ENCODE measurements at places on chromosomes 11 and 22. TPM values are rescaled to one million over a fixed set of nuclear protein-coding genes. Genes with fewer than 3 reads are reported as not detected.

Gene OR51E1
- total RNA-seq = not detected

Gene CTR9
- 23.2 TPM for total RNA-seq

Gene PATE4
- not detected for total RNA-seq

Gene MAPK11
- total RNA-seq = 0.49 TPM

Gene POU2AF1
- not detected for total RNA-seq

Gene TBC1D22A
- total RNA-seq = 16.2 TPM

Gene DDX17
- total RNA-seq = 855 TPM

Gene KCNJ11
- total RNA-seq = 17.0 TPM

Gene GSTT2
- 5.2 TPM for total RNA-seq

Gene OR5M10
- total RNA-seq = not detected

Gene MMP7
- not detected for total RNA-seq

Gene OR8G5
- not detected for total RNA-seq

DNA sequence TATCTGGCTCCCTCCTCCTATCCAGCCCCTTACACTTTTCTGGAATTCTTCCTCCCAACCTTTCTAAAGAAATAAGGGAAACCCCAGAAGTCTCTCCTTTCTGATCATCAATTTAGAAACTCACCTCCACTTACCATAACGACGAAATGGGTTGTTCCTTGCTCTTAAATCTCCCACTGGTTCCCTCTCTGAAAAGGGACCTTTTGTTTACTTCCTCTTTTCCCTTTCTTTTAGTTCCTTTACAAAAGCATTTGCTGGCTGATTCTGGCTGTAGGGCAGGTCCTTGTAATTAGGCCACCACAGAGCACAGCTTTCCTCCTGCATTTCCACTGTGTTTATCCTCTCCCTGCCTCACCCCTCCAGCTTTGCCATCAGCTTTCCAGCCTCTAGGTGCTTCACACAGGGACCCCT lies 12.0 kb downstream of the JAML start:
- no peaks in the 10 kb centered on the region for H3K4me1 ChIP-seq
- H3K27ac ChIP-seq = no peak overlapping the region
- H3K4me3 ChIP-seq = no peak overlapping the region
- H3K36me3 ChIP-seq = no peaks in the 10 kb centered on the region
- H3K27me3 ChIP-seq = peaks cover 9% of the 10 kb centered on the region

GRCh38 chr11:130907229-130907628 lies 9.1 kb downstream of the SNX19 start:
- no peaks in the 10 kb centered on the region for H3K27me3 ChIP-seq
- H3K36me3 ChIP-seq = peaks cover 69% of the 10 kb centered on the region
- no peak overlapping the region for H3K4me3 ChIP-seq
- no peak overlapping the region for H3K27ac ChIP-seq
- H3K4me1 ChIP-seq = no peaks in the 10 kb centered on the region

GRCh38 chr11:35131886-35132285 lies 7.1 kb upstream of the CD44 start:
- no peaks in the 10 kb centered on the region for H3K36me3 ChIP-seq
- no peak for DNase-seq
- no peak overlapping the region for H3K27ac ChIP-seq

DNA sequence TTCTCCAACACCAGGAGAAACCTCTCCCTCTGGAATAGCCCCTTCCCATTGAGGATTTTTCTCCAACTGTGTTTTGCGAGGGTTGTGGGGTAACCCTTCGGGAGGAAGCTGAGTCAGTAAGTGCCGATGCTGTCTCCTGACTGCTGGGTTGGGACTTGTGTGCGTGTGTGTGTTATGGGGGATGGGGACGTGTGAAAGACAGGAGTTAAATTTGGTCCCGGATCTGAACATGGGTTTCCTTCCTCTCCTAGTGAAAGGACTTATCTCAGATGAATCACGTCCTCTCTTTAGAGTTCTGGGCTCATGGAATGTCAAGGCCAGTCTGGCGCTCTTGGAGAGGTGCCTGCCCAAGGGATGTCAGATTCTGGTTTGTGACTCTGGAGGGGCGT lies 33.3 kb downstream of the KIAA1671 start:
- no peaks in the 10 kb centered on the region for H3K36me3 ChIP-seq
- no peaks in the 10 kb centered on the region for H3K27me3 ChIP-seq
- H3K27ac ChIP-seq = peak overlapping the region; percentile 82
- H3K4me3 ChIP-seq = no peak overlapping the region
- DNase-seq = peak; percentile 96

DNA sequence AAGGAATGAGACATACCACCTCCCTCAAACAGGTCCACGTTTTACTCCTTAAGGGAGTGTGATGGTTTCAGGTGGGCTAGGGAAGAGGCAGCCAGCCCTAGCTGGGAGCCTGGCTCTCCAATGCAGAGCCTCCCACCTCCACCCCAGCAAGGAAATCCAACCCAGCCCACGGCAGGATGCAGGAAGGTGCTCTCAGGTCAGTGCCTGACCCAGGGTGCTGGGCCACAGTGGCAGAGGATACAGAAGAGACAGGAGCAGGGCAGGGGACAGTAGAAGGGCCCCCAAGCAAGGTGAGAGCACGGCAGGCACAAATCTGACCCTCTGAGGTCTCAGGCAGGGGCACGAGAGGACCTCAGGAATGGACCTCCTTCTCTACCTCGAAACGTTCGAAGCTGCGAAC lies 26.9 kb upstream of the CCND1 start:
- H3K36me3 ChIP-seq = no peaks in the 10 kb centered on the region
- H3K4me3 ChIP-seq = no peak overlapping the region
- no peak overlapping the region for H3K27ac ChIP-seq
- H3K4me1 ChIP-seq = no peaks in the 10 kb centered on the region

- H3K27me3 ChIP-seq = no peaks in the 10 kb centered on the region
- H3K4me1 ChIP-seq = no peaks in the 10 kb centered on the region
- no peak overlapping the region for H3K27ac ChIP-seq
- H3K36me3 ChIP-seq = no peaks in the 10 kb centered on the region
- no peak for DNase-seq
- no peak overlapping the region for H3K4me3 ChIP-seq
Measured at GRCh38 chr11:34546511-34547209, 33.1 kb upstream of the ELF5 start.

DNA sequence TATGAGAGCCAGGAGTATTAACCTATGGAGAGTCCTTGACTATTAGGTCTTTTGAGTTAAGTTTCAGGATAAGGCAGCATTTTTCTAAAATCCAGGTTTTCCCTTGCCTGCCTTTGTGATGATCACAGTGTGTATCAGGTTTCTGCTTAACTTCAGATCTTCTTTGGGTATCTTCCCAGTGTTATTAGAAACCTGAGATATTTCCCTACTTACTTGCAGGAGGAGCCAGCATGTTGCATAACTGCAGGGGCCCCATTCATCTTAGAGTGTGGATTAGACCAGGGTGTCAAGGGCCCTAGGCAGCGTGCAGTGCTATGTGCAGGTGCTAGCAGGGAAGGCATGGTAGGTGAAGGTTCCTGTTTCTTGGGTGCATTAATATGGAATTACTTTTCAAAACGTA lies 69.5 kb downstream of the ZNRF3 start:
- DNase-seq = no peak
- no peaks in the 10 kb centered on the region for H3K36me3 ChIP-seq
- H3K27ac ChIP-seq = peak overlapping the region; percentile 44
- no peak overlapping the region for H3K4me3 ChIP-seq
- peaks cover 47% of the 10 kb centered on the region for H3K4me1 ChIP-seq

- H3K4me1 ChIP-seq = no peaks in the 10 kb centered on the region
- no peak for DNase-seq
- no peak overlapping the region for H3K4me3 ChIP-seq
- no peak overlapping the region for H3K27ac ChIP-seq
- H3K27me3 ChIP-seq = peaks cover 6% of the 10 kb centered on the region
Measured at GRCh38 chr22:36990457-36990856, 28.8 kb downstream of the TST start.

DNA sequence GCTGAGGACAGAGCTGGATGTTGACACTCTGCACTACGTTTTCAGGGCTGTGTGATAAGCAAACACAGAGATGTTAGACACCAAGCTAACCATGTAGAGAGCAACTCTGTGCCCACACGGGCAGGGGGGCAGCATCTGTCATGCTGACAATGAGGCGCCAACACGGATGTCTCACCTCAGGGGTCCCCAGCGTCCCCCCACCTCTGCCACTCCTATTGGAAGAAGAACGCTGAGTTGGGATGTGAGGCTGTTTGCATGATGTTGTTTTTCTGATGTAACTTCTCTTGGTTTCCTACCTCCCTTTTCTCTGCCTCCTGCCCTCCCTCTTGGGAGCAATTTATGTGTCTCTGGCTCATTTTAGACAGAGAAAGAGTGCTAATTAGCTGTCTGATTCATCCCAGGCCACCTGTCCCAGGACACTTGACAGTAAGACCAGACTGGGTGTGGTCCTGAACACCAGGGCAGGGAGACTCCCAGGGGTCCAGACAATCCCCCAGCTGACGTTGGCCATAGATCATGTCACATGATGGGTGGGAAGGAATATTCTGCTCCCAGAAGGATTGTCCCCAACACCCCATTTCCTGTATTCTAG lies 89.2 kb upstream of the NCAM1 start:
- H3K36me3 ChIP-seq = no peaks in the 10 kb centered on the region
- no peak overlapping the region for H3K27ac ChIP-seq
- H3K4me3 ChIP-seq = no peak overlapping the region
- no peak for DNase-seq
- no peaks in the 10 kb centered on the region for H3K27me3 ChIP-seq

- no peaks in the 10 kb centered on the region for H3K36me3 ChIP-seq
- no peak for DNase-seq
- no peaks in the 10 kb centered on the region for H3K4me1 ChIP-seq
- H3K27me3 ChIP-seq = no peaks in the 10 kb centered on the region
- H3K27ac ChIP-seq = no peak overlapping the region
- no peak overlapping the region for H3K4me3 ChIP-seq
Measured at GRCh38 chr11:69860796-69861445, 41.7 kb upstream of the FGF3 start.

GRCh38 chr11:76271068-76271467 lies 64.8 kb upstream of the WNT11 start:
- no peak overlapping the region for H3K4me3 ChIP-seq
- no peak for DNase-seq
- H3K27me3 ChIP-seq = no peaks in the 10 kb centered on the region
- no peak overlapping the region for H3K27ac ChIP-seq

GRCh38 chr11:133988686-133989410 lies 32.1 kb upstream of the IGSF9B start:
- H3K27me3 ChIP-seq = peaks cover 6% of the 10 kb centered on the region
- DNase-seq = no peak
- H3K27ac ChIP-seq = no peak overlapping the region
- H3K36me3 ChIP-seq = no peaks in the 10 kb centered on the region
- H3K4me3 ChIP-seq = no peak overlapping the region

- H3K27ac ChIP-seq = peak overlapping the region; percentile 97
- no peaks in the 10 kb centered on the region for H3K27me3 ChIP-seq
- no peak overlapping the region for H3K4me3 ChIP-seq
Measured at GRCh38 chr11:64870176-64870892, 8.1 kb downstream of the EHD1 start.

GRCh38 chr22:47035425-47035881 lies 273.0 kb downstream of the TBC1D22A start:
- no peak for DNase-seq
- H3K4me1 ChIP-seq = no peaks in the 10 kb centered on the region
- H3K27me3 ChIP-seq = no peaks in the 10 kb centered on the region
- H3K27ac ChIP-seq = no peak overlapping the region
- H3K4me3 ChIP-seq = no peak overlapping the region

- peaks cover 17% of the 10 kb centered on the region for H3K4me1 ChIP-seq
- no peak overlapping the region for H3K4me3 ChIP-seq
- no peaks in the 10 kb centered on the region for H3K36me3 ChIP-seq
- H3K27ac ChIP-seq = no peak overlapping the region
- DNase-seq = no peak
Measured at GRCh38 chr11:34189191-34189590, 83.8 kb downstream of the NAT10 start.

DNA sequence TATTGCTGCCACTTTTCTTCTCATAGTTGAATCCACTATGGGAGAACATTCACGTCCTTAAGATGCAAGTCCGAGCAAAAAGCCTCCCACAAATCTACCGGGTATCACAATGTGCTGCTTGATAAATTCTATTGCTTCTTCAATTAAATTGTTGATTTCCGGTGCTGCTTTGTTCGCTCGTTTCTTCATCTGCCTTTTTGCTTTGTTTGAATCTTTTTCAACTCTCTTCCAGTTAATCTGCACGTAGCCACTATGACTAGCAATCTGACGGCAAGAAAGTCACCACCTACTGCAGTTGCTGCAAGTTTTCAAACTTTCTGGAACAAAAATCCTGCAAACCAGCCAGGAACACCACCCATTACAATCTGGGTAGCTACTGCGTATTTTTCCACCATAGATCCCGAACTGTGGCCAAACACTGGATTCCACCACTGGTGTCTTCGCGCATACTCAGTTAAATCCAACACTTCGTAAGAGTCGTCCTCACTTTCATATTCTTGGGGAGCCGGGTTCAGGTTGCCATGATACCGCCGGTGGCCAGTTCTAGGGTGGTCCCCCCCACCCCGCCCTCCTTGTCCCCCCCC lies 59.1 kb downstream of the CLMP start:
- H3K4me3 ChIP-seq = no peak overlapping the region
- no peak overlapping the region for H3K27ac ChIP-seq
- no peaks in the 10 kb centered on the region for H3K27me3 ChIP-seq

- H3K4me1 ChIP-seq = peaks cover 18% of the 10 kb centered on the region
- H3K27ac ChIP-seq = peak overlapping the region; percentile 51
- H3K36me3 ChIP-seq = peaks cover 6% of the 10 kb centered on the region
- H3K27me3 ChIP-seq = no peaks in the 10 kb centered on the region
- H3K4me3 ChIP-seq = no peak overlapping the region
Measured at GRCh38 chr11:18314784-18315523, 7.0 kb downstream of the HPS5 start.

Data from cardiac muscle cell (in vitro differentiated cells and primary cell).